Stimulated activated CD4-positive, alpha-beta T cell treated with anti-CD3 and anti-CD28 coated beads, Interleukin-1b, Interleukin-23, amount 100 ng/mL, for 1 hour (primary cell): ENCODE measurements at places on chromosomes 1 and 21.

GRCh38 chr21:20108976-20109540 is 889.2 kb upstream of the NCAM2 start:
- DNase-seq: no peak

- DNase-seq: no peak
These were observed 105.1 kb downstream of the SEC16B start for GRCh38 chr1:177864538-177865305.

DNA sequence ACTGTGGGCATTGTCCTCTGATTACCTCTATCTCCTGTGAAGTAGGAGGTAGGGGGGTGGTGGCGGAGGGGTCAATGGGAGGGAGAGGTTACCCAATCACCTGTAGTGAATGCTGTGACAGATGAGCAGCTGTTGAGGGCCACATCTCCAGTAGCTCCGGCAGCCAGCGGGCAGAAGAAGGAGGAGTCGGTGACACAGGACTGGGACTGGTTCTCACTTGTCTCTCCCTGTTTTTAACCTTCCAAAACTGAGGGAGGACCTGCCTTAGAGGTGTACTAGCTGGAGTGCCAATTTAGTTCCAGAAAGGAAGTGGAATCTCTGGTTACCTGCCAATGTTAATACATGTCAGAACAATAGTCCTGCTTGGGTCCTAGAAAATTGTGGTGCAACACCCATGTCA is 56.2 kb upstream of the ENAH start:
- no peak for DNase-seq

DNA sequence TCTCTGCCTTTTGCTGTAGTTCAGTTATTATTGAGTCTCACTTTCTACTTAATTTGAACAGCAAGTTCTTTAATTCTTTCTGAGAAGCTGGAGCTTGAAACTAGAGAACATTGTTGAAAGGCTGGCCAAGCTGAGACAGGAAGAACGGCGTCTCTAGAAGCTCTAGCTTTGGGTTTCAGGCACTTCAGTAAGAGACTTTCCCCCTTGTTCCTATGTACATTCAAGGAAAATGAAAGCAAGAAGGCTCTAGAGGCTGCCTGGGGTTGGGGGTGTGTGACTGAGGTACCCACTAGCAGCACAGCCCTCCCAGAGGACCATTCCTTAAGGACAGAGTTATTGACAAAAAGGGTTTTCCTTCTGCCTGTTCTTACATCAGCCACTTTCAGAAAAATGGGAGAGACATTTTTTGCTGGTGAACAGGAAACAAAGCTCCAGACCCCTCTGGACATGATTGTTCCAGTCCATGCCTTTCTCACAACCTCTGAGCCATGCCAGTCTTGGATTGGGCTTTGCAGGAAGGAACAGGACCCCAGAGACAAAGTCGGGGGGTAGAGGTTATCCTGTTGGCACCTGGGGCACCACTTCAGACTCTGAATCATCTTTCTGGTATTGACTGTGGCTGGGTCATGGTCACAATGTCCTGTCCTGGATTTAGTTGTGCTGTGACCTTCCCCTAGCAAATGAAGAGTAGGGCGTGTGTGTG is 63.1 kb downstream of the LAMC2 start:
- DNase-seq: no peak

- no peak for DNase-seq
These were observed 9.8 kb downstream of the PPFIA4 start for GRCh38 chr1:203036135-203036534.

DNA sequence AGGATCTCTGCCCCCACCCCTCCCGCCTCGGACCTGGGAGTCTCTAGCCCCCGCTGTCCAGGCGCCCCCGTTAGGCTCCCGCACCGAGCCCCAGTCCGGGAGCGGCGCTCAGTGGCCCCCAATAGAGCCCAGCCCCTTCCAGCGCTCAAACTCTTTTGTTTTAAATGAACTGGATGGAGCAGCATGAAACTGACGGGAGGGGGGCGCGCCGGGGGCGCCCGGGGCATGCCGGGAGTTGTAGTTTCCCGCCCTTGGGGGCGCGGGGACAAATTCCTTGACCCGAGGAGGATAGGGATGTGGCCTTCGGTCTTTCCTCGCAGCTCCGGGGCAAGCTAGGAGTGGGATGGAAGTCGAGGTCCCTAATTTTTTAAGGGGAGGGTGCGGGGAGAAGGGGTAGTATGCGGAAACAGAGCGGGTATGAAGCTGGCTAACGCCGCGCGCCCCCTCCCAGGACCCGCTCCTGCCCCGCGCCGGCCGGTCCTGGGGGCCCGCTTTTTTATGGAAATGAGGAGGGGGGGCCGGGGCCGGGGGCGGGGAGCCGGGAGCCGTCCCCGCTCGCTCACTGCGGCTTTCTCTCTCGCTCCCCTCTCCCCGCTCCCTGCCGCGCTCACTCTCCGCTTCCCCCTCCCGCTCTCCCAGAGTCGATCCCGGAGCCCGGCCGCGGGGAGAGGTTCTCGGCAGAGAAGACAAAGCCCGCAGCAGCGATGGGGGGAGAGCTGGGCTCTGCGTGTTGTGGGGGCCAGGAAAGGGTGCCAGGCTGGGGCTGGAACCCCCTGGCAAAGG is at the start of gene MEX3A:
MEX3A (minus strand) TSS at position 157 of the 783 bp plus-strand sequence. CDS start 467 bp downstream, outside the sequence.
- DNase-seq: peak; percentile 41

DNA sequence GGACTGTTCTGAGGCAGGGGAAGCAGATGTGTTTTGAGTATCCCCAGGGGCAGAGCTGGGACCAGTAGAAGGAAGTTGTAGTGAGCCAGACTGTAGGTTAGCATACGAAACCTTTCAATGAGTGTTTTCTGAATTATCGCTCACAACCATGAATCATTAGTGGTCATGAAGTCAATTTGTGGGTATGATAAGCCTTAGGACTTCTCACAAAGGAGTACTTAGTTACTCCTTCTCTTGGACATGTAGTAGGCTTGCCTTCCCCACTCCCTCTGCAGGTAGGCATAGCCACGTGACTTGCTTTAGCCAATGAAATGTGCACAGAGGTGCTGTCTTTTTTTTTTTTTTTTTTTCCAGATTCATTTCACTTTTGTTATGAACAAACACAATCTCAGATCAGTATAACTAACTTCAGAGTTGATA is 23.9 kb upstream of the FAAH start:
- DNase-seq: no peak

GRCh38 chr1:201849372-201850052 is 20.6 kb downstream of the IPO9 start:
- no peak for DNase-seq

DNA sequence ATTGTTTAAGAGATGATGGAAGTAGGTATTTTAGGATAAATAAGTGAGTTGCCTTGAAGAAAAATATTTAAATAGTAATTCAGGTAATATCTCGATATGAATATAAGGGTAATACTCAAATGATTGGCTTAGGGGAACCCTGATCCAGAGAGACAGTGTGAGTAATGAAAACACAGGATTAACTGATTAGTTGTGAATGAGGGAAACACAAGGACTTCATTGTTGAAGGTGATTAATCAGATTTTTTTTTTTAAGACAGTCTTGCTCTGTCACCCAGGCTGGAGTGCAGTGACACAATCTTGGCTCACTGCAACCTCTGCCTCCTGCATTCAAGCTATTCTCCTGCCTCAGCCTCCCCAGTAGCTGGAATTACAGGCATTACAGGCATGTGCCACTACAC is 12.7 kb downstream of the SLC25A33 start:
- DNase-seq: no peak

DNA sequence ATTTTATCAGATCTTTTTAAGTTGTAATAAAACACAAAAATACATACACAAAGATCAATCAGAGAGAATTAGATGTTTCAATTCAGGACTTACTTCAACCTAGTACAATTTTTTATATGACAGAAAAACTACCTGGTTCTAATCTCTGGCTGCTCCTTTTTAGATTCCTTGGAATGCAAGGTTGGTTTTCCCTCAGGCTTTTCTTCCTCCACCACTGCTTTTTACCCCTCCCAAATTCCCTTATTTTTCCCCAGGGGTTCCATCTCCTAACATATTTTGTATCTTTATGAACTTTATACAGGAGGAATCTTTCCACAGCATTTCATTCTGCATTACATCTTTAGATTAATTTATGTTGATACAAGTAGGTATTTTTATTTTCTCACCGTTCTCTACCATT is 33.2 kb downstream of the PIK3R3 start:
- no peak for DNase-seq

GRCh38 chr1:174358344-174358743 is 89.4 kb upstream of the GPR52 start:
- no peak for DNase-seq

DNA sequence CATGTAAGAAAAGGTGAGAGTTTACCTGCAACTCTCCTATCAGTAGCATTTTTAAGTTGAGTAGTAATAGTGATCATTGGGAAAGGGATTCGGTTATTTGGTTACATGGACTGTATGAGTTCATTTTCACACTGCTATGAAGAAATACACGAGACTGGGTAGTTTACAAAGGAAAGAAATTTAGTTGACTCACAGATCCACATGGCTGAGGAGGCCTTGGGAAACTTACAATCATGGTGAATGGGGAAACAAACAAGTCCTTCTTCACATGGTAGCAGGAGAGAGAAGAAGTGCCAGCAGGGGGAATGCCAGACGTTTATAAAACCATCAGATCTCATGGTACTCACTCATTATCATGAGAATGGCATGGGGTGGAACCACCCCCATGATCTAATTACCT is 59.3 kb upstream of the FBXO28 start:
- no peak for DNase-seq

DNA sequence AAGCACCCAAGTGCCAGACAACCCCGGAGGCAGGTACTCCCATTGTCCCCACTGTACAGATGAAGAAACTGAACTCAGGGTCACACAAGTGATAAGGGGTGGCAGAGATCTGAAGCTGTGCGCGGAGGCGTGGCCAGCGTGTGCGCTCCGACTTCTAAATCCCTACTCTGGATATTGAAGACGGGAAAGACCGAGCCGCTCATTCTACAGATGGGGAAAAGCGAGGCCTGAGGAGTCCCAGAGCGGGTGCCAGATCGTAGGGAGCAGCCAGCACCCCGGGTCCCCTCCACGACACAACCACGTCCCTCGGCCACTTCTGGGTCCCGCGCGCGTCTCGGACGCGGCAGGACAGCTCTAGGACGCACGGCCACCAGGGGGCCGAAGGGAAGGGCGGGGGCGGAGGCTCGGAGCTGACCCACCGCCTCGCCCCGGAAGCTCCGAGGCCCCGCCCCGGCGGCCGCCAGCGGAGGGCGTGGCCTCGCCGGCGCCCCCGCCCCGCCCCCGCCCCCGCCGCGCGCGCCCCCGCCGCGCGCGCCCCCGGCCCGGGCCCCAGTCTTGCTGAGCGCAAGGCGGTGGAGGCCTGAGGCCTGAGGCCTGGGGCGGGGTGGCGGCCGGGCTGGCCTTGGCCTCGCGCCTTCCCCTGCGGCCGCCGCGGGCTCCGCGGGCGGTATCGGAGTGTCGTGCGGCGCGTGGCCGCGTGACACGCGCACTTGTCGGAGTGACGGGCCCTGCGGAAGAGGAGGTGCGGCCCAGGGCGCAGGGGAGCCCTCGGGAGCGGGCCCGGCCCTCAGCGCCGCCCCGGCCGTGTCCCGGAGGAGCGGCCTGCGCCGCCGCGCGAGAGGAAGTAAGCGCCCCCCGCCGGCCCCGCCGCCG is at the start of gene H6PD:
H6PD (plus strand) TSS at position 552 of the 873 bp plus-strand sequence. CDS start 10,161 bp downstream, outside the sequence.
- DNase-seq: peak; percentile 19

DNA sequence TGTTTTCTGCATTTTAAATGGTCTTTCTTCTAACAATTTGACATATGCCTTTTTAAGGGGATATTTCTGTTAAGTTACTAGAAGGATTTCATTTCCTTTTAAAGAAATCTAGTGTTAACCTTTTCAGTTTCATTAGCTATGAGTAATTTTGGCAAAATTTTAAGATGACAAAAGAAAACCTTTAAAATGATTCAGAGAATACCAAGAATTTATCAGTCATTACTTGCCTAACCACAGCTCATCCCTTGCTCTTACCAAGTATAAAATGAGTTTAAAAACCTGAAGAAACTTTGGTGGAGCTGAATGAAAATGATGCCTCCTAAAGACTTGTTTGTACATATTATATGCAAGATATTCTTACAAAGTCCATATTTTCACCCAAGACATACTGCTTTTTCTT is 101.7 kb downstream of the NEK7 start:
- DNase-seq: no peak
